ENCODE measurements at places on chromosomes 5 and 9. TPM values are rescaled to one million over a fixed set of nuclear protein-coding genes. Genes with fewer than 3 reads are reported as not detected.

DNA sequence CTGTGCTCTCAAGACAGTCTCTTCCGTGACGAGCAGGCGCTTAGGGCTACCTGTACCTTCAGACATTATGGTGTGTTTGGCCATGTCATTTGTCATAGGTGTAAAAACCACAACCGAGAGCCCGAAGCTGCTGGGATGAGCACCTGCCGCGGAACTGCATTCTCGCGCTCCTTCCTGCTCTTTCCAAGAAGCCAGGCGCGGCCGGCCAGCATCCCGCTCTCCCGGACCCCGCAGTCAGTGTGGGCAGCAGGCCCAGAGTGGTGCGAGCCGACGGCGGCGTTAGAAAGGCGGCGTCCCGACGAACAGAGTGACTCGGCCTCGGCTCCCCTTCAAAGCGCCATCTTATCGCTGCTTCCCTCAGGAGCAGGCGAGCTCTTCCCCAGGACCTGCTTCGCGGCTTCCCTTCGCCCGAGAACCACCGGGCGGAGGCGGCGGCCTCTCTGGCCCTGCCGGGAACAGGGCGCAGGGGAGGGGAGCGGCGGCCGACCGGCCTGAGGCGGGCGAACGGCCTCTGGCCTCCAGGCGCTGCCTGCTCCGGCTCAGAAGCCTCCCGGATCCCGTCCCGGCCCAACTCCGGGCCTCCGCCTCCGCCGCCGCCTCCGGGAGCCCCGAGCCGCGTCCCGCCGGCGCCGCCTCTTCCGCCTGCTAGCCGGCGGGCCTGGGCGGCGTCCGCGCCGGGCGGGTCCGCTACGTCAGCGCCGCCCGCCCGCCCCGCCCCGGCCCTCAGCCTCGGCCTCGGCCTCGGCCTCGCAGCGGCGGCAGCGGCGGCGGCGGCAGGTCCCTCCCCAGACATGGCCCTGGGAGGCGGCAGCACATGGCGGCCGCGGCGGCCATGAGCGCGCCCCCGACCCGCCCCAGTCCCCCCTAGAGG, at the start of gene FAM120A:
TSS of gene FAM120A (plus strand) at position 741 of the 871 bp plus-strand sequence. CDS start 231 bp downstream, outside the sequence.
- peak; percentile 93 for DNase-seq

DNA sequence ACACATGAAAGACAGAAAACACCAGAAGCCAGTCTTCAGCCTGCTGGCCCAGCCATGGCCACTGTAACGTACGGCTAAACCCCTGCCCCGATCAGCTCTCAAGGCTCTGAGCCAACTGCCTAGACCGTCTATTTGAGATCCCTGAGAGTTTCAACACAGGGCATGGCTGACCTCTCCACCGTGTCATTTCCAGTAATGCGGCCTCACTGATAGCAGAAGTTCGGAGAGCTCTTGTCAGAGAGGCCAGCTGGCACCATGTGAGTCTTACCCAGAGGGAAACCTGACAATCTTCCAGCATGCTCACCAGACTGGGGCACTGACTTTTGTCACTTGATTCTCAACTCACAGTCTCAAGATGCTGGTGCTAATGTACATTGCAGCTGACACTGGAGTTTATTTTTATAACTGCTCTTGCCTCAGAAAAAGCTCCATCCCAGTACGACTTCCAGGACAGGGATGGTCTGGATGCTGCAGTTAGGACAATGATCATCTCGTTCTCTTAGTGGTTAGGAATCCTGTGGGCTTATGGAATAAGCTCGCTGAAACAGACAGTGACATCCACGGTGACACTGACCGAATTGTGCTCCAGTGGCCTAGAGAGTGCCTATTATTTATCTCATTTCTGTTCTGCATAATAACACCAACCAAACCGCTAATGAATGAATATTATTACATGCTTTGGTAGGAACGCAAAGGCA, 372.7 kb downstream of the ICE1 start:
- peak; percentile 64 for DNase-seq

DNA sequence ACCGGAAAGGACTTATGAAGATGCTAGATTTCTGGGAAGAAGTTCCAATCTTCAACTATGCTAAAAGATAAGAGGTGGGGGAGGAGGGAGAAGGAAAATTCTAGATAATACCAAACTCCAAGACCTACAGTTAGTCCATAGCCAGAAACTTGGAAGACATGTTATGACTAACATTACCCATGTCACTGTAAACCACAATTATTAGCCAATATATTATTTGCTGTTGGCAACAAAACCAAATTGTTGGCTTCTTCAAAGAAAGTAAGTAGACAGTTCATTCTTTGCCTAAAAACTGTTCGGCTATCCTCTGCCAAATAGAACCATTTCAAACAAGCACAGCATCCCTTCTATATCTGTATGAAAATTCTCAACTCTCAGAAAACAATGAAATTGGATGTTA, 25.1 kb downstream of the PRLR start:
- no peak for DNase-seq

- no peak for DNase-seq
Measured at GRCh38 chr5:43294226-43294625, 19.0 kb downstream of the HMGCS1 start.

DNA sequence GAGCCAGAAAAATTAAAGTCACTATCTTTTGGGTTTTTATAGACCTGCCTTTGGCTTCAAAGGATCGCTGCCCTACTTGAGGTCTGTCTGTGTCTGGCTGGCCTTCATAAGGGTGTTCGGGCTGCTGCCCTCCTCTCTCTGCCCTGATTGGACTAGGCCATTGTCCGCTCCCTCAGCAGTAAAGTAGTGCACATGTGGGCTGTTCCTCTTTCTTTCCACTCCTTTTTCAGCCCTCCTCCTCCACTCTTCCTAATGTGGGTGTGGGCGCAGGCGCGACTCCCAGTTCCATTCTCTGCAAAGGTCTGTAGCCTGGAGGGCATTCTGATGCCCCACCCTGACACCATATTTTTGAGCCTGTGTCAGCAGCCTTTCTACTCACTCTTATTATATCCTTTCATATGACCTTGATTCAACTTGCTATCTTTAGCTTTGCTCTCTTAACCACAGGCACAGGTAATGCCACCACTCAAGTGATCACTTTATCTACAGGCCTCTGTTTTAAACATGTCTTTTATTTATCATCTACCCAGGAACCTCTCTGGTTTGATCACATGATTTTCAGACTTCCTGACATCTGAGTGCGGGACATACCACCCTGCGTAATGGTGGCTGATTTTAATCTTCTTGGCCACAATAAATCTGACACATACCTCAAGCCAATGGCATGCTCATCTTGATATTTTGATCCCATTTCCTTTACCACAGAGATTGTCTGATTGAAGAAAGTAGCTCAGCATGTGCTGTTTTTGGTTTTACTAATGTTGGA, 144.5 kb downstream of the AOPEP start:
- no peak for DNase-seq

GRCh38 chr5:178077751-178078150, 35.6 kb upstream of the N4BP3 start:
- DNase-seq, result no peak

DNA sequence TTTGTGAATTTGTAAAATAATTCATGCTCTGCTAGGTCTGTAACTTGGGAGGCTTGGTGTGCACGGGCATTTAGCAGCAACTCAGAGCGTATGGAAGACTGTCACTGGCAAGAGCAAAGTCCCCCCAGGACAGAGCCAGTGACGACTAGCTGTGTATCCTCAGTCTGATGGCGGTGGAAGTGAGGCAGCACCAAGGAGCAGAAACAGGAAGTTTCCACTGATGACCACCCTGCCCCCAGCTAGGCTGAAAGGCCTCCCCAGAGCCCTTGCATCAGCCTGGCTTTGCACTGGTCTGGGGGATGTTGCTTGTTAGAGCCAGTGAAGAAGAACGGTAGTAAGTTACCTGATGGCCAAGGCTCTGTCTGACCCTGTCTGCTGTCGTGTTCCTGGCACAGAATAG, 66.8 kb upstream of the ABL1 start:
- DNase-seq, result peak; percentile 46

DNA sequence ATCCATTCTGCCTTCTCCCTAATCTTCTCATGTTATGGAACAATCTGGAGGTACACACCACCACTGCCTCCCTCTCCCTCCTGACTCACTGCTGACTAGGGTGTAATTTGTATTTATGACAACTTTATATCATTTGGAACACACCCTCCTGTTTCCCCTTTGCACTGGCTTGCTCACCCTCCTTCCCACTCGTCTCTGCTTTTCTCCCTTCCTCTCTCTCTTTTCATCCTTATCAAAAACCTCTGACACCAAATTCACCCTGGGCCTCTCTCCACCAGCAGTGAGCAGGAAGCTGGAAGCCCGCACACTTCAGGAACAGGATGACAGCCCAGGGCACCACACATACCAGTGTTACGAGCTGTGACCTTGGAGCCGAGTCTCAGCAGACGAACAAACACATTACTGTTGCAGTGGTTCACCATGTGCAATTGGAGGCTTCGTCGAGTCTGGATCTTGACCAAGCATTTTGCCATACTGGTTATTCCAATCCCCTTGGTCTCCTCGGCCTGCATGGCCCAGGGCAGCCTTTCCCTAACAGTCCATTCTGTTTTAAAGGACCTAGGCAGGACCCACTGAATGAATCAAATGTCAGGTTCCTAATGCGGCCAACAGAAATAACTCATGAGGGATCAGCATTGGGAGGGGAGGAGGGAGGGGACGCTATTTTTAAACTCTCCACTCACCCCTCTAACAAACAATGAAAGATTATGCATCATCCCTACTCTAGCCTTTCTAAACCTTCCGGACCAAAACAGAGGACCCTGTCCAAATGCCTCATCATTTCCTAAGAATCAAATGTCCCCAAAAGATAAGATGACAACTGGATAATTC, 203.9 kb upstream of the RASEF start:
- DNase-seq, result peak; percentile 59

The NEUROG1 gene
- polyA plus RNA-seq, result not detected

The ANGPTL2 gene
- 51.4 TPM for polyA plus RNA-seq

The SOX30 gene
- 0.28 TPM for polyA plus RNA-seq
